Sigmoid colon (tissue), 7 donors: ENCODE measurements at places on chromosomes 6 and 20. TPM values are rescaled to one million over a fixed set of nuclear protein-coding genes. Genes with fewer than 3 reads are reported as not detected.

TP53RK gene
- 24.4 TPM for total RNA-seq

- no peak for DNase-seq
Observed at GRCh38 chr6:18562726-18563125, 175.6 kb downstream of the RNF144B start.

DNA sequence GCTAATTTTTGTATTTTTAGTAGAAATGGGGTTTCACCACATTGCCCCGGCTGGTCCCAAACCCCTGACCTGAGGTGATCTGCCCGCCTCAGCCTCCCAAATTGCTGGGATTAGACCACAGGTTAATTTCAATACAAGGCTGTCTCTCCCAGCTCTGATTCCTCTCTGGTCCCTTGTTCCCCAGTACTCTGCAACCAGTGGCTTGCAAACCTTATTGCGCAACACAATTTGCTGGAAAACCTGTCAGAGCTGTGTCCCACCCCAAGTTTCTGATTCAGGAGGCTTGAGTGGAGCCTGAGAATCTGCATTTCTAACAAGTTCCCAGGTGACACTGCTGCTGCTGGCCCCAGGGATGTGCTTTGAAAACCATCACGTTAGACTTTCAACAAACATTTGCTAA lies 96.2 kb upstream of the SRSF6 start:
- no peak for DNase-seq

DNA sequence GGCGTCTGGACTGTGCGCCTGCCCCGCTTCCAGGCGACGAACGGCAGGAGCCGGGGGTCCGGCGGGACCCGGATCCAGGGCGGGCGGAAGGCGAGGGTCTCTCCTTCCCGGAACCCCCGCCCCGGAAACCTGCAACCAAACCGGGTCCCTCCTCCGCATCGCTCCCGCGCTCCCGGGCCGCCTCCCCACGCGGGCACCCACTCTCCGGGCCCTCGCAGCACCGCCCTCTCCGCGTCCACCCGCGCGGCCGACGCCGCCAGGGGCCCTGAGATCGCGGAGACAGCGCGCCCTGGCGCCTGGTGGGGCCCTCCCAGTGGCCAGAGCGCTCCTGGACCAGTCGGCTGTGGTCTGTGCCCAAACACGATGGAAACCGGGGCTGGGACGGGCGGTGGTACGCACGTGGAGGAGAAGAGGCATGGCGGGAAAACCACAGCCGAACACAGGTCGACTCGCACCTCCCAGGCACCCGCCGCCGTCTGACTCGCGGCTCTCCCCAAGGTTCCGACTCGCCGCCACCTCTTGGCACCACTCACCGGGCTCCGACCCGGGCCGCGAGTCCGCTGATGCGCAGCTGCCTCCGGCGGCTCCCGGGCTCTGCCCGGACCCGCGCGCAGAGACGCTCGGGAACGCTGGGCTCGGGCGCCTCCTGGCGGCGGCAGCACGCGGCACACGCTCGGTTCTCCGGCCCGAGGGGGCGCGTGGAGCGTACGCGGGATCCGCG lies 7.9 kb downstream of the NKX2-2 start:
- DNase-seq, result no peak

SH3BGRL2 gene
- total RNA-seq, result 16.0 TPM

DNA sequence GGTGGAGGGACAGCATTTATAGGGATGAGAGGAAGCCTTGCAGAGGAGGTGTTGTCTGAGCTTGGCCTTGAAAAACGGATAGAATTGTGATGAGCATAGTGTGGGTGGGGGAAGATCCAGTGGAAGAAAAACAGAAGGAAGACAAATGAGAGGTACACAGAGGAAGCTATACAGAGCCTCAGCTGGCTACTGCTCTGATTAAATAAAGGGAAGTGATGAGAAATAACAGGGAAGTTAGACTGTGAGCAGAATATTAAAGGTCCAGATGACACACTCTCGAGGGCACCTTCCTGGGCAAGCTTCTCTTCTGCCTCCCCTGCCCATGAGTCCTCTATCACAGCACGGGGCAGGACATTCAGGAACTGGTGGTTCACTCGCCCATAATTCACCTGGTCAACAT lies 182.3 kb downstream of the KIF16B start:
- no peak for DNase-seq

GRCh38 chr6:35945650-35946025 lies 24.7 kb upstream of the SRPK1 start:
- DNase-seq, result no peak
